ENCODE measurements at places on chromosomes 4 and X. TPM values are rescaled to one million over a fixed set of nuclear protein-coding genes. Genes with fewer than 3 reads are reported as not detected.

DNA sequence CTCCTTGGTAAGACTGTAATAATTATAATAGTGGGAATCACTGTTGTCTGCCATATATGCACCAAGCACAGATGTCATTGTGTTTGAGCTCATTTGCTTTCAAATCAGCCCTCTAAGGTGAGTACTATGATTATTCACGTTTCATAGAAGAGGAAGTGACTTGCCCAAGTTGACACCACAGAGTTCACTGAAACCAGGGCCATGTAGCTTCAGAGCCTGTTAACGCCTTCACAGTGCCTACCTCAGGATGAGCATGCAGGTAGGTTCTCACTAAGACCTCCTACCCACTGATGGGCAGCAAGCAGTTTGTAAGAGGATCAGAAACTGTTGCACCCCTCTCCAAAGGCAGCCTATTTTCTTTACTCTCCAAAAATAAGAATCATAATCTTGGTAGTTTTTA, 27.4 kb downstream of the TMPRSS11A start:
- H3K27me3 ChIP-seq: no peaks in the 10 kb centered on the region
- no peak overlapping the region for H3K27ac ChIP-seq
- DNase-seq: no peak
- peaks cover 3% of the 10 kb centered on the region for H3K4me1 ChIP-seq

DNA sequence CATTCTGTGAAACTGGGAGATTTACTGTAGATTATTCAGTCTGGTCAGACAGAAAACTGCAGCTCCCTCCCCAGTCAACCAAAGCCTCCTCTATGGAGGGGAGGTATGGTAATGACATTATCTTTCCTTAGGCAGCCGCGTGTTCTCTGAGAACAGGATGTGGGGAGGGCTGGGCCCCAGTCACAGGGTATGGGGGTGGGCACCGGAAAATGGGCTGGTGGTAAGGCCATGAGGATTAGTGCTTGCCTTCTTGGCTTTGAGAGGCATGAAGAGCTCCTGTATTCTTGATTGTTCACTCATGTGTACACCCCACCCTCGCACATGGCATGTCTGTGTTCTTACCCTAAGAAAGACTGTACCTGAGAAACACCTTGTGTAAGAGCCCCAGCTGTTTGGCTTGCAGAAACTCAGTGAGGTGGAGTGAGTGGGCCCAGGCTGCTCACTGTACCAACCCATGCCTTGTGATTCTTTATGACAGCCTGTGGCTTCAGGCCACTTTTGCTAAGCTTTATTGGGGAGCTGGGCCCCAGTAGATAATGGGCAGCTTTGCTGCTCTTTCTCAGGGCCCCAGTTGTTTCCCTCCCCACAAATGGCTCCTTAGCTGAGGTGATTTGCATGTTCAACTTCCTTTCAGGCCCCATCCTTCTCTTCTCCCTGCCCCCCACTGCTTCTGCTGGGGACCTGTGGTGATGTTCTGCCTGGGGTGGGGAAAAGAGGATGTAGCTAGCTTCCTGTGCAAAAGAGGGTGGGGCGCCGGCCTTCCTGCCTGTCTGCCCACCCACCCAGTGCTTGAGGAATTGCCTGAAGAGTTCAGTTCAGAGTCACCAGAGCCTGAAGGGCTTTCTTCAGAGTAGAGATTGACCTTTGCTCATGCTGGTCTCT, 30.7 kb downstream of the MSN start:
- H3K4me1 ChIP-seq: peaks cover 6% of the 10 kb centered on the region
- DNase-seq: peak; percentile 32
- peaks cover 13% of the 10 kb centered on the region for H3K36me3 ChIP-seq
- H3K27ac ChIP-seq: peak overlapping the region; percentile 44

DNA sequence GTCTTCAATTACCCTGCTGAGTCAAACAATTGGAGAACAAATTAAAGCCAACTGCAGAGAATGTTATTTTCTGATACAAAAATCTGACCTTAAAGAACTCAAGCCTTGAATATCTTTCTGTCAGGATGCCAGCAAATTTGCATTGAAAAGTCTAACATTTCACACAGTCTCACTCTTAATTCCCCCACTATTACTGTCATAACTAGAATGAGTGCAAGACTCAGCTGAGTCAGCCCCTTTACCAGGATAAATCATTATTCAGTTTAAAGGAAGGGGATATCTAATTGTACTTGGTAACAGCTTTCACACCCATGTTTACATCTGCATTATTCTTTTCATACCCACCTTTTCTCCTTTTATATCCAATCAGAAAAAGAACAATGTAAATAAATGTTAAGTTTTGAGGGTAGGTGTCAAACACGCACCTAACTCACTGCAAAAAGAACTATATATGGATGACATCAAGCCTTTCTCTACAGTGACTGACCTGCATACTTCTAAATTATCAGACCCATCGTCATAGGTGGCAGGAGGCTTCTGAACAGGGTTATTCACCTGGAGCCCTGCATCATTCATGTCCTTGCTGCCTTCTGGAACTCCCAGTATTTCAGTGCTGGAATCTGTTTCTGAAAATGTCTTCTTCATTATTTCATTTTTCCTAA, 117.4 kb downstream of the TMA16 start:
- H3K27me3 ChIP-seq: no peaks in the 10 kb centered on the region
- H3K27ac ChIP-seq: no peak overlapping the region
- no peak for DNase-seq
- H3K4me1 ChIP-seq: 0 out of 2 replicates have a peak, but pooled peaks cover 2% of the 10 kb centered on the region
- H3K4me3 ChIP-seq: no peak overlapping the region

Gene FGF5
- not detected for total RNA-seq
